ENCODE measurements at places on chromosomes 7 and 10. TPM values are rescaled to one million over a fixed set of nuclear protein-coding genes. Genes with fewer than 3 reads are reported as not detected.

FGFR2 gene
- 5.7 TPM for total RNA-seq

DNA sequence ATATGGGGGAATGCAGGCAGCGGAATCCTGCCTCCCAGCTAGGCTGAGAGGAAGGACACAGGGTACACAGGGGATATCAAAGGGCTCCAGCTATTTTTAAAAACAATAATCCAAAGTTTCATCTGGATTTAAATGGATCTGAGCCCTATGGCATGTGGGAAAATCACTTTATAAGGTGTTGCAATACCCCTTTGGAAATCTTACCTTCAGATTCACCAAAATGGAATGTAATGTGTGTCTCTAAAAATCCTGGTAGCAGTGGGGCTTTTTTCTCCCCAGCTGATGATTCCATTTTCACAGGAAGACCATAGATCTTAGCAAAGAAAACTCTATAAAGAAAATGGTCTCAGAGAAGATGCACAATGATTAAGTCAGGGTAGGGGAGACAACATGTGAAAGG is 722.2 kb downstream of the PARD3 start:
- H3K4me1 ChIP-seq: no peaks in the 10 kb centered on the region
- no peak overlapping the region for H3K4me3 ChIP-seq
- no peaks in the 10 kb centered on the region for H3K36me3 ChIP-seq
- no peak for DNase-seq
- H3K27ac ChIP-seq: no peak overlapping the region

GRCh38 chr10:93342366-93342765 is 139.8 kb downstream of the MYOF start:
- H3K27me3 ChIP-seq: no peaks in the 10 kb centered on the region
- peaks cover 58% of the 10 kb centered on the region for H3K36me3 ChIP-seq
- no peak overlapping the region for H3K27ac ChIP-seq

- H3K27ac ChIP-seq: no peak overlapping the region
- DNase-seq: no peak
- no peaks in the 10 kb centered on the region for H3K4me1 ChIP-seq
- no peak overlapping the region for H3K4me3 ChIP-seq
- H3K27me3 ChIP-seq: no peaks in the 10 kb centered on the region
Observed at GRCh38 chr10:96664563-96664962, 55.8 kb downstream of the PIK3AP1 start.

TMEM184A gene
- 9.2 TPM for total RNA-seq

- H3K27me3 ChIP-seq: no peaks in the 10 kb centered on the region
- H3K36me3 ChIP-seq: peaks cover 5% of the 10 kb centered on the region
- H3K4me1 ChIP-seq: peaks cover 39% of the 10 kb centered on the region
- no peak overlapping the region for H3K4me3 ChIP-seq
Observed at GRCh38 chr10:68049289-68050078, 25.6 kb downstream of the HERC4 start.

ZNF438 gene
- total RNA-seq: 2.0 TPM

SCART1 gene
- 0.57 TPM for total RNA-seq

DNA sequence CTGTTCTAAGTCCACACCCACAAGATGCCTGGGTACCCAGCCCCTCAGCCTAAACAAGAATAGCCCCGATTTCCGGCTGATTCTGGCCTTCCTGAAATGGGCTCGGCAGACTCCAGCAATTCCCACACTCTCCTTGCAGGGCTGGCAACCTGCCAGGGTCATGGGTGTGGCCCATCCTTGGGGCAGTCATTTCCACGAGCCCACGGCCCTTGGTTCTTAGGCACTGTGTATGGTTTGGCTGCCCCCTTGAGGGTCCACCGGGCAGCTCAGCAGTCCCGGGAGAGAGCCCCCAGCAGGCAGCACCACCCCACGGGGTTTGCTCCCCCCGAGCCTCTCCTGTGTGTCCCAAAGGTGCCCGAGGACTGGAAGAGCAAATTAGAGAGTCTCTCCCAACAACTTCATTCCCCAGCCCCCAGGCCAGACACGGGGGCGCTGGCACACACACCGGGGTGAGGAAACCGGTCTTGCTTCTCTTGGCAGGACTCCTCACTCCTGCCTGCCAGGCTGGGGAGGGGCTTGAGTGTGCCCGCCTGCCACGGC is 142.2 kb downstream of the EMX2 start:
- H3K4me3 ChIP-seq: no peak overlapping the region
- no peak for DNase-seq
- H3K4me1 ChIP-seq: no peaks in the 10 kb centered on the region
- no peak overlapping the region for H3K27ac ChIP-seq
- peaks cover 6% of the 10 kb centered on the region for H3K27me3 ChIP-seq

DNA sequence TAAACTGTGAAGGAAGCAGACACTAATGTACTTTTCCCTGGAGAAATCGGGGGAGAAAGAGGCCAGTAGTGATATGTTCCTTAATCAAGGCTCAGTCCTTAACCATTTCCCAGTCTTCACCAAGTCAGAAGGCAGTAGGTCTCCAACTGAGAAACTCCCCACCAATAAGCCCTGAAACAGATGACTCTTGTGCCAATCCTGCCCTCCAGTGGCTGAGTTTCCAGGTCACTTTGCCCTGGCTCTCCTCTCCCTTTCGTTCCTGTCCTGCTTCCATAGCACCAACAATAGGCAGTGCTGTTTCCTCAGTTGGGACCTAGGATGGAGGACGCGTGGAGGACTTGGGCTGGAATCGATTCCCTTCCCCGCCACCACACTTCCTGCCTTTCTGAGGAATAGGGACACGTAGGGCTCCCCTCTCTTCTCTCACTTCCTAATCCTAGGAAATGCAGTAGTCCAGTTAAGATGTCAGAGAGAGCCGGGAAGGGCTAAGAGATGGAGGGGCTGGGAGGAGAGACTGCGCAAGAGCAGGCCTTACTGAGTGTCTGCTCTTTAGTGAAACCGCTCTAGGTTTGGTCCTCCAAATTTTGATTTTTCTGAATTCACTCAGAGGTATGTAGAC is 23.4 kb downstream of the ATOH7 start:
- H3K4me1 ChIP-seq: no peaks in the 10 kb centered on the region
- DNase-seq: no peak
- no peaks in the 10 kb centered on the region for H3K36me3 ChIP-seq

CLRN3 gene
- not detected for total RNA-seq

DNA sequence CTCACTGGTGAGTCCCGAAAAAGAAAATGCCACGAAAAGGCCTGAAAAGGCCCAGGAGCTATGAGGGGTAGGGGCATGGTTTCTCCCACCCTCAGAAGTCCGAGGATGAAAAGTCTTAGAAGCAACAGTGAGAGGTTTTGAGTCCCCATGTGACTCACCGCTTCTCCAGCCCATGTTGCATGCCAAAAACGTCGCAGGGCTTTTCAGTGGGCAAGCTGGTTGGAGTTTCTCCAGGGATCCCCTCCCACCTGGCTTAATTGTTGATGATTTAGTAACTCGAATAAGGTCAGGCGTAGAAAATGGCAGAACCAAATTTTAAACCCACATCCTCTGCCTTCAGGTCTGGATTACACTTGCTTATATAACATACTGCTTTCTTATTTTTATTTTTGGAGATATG is 96.3 kb upstream of the ARMC3 start:
- H3K27ac ChIP-seq: no peak overlapping the region
- H3K36me3 ChIP-seq: no peaks in the 10 kb centered on the region
- no peaks in the 10 kb centered on the region for H3K4me1 ChIP-seq
- no peaks in the 10 kb centered on the region for H3K27me3 ChIP-seq

GRCh38 chr10:96918214-96919002 is 86.3 kb downstream of the LCOR start:
- no peaks in the 10 kb centered on the region for H3K36me3 ChIP-seq
- no peak overlapping the region for H3K27ac ChIP-seq
- no peak for DNase-seq
- no peaks in the 10 kb centered on the region for H3K4me1 ChIP-seq

DNA sequence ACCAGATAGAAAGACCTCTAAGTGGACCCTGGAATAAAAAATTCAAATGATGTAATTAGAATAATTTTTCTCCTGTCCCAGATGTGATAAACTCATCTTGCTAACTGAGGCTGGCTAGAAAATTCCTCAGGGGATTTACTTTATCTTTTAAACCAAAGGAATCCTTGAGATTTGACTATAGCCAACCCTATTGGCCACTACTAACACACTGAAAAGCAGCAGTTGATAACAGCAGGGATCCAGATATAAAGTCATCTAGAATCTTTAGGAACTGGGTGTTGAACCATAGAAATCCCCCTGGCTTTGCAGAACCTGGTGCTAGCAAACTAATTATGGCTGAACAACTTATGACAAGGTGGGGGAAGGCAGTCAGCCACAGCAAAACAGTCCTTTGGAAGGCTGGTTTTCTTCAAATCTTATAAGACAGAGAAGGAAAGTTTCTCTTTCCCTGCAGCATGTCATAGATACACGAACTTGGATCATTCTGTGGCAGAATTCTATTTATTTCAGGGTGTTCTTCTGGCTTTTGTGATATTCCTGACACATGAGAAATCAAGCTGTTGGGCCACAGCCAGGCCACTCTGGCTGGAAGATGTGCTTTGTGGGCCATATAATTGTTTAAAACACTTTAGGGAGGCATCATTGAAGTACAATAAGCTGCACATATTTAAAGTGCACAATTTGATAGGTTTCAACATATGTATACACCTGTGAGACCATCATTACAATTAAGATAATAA is 643.6 kb downstream of the SORCS3 start:
- no peak for DNase-seq
- no peaks in the 10 kb centered on the region for H3K27me3 ChIP-seq
- no peak overlapping the region for H3K4me3 ChIP-seq
- H3K36me3 ChIP-seq: no peaks in the 10 kb centered on the region
- no peaks in the 10 kb centered on the region for H3K4me1 ChIP-seq
- H3K27ac ChIP-seq: no peak overlapping the region

DNA sequence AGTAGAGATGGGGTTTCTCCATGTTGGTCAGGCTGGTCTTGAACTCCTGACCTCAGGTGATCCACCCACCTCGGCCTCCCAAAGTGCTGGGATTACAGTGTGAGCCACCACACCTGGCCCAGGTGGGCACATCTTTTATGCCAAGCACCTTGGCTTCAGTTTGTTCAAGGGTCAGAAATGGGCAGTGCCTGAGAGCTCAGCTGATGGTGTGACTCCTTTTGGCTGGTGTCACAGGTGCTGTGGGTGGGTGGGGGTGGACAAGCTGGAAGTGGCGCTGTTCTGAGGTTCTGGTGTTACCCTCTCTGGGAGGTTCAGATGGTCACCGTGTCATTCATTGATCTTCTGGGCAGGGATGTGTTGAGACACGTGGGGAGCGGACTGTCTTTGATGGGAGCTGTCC is 11.5 kb downstream of the ADCY1 start:
- peaks cover 4% of the 10 kb centered on the region for H3K27me3 ChIP-seq
- no peaks in the 10 kb centered on the region for H3K36me3 ChIP-seq
- H3K4me1 ChIP-seq: no peaks in the 10 kb centered on the region
- DNase-seq: no peak
- H3K27ac ChIP-seq: no peak overlapping the region

GRCh38 chr7:137110091-137110509 is 233.4 kb downstream of the PTN start:
- H3K27me3 ChIP-seq: no peaks in the 10 kb centered on the region
- no peak for DNase-seq
- no peaks in the 10 kb centered on the region for H3K36me3 ChIP-seq
- H3K4me1 ChIP-seq: no peaks in the 10 kb centered on the region

GRCh38 chr10:100741378-100742075 is 3.9 kb upstream of the PAX2 start:
- H3K27me3 ChIP-seq: no peaks in the 10 kb centered on the region
- DNase-seq: no peak
- peak overlapping the region; percentile 99 for H3K27ac ChIP-seq
- peaks cover 40% of the 10 kb centered on the region for H3K4me1 ChIP-seq
- H3K4me3 ChIP-seq: peak overlapping the region; percentile 31
- H3K36me3 ChIP-seq: no peaks in the 10 kb centered on the region

DNA sequence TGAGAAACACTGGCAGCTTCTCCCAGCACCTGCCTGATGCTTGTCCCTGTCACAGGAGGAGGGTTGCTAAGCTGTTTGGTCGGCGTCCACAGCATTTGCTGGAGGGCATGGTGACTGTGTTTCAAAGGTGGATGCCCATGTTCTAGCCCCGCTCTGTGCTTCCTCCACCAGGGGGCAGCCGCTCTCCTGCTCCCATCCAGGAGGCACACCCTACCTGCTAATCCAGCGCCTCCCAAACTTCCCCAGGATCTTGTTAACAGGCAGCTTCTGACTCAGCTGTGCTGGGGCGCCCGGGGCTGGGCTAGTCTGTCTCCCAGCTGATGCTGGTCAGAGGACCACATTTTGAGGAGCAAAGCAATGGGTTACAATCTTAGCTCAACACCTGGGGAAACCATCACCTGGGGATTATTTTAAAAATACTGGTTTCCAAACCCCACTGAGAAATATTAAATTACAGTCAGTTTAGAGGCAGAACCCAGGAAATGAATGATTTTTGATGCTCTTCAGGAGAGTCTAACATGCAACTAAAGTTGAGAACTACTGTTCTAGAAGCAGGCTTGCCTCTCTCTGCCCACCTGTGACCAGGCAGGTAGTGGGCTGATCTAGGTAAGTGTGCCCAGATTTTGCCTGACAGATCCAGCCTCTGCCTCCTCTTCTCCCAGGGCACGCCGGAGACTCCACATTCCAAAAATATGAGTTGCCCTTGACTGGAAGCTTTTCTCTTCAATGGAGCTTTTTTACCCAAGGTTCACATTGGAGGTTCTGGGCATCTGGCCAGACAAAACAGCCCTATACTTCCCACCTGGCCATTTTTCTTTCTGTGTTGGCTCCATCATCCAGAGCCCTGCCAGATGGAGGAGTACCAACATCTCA is 92.7 kb upstream of the GPR26 start:
- H3K27me3 ChIP-seq: peaks cover 18% of the 10 kb centered on the region
- H3K4me3 ChIP-seq: no peak overlapping the region
- DNase-seq: peak; percentile 42
- no peaks in the 10 kb centered on the region for H3K36me3 ChIP-seq
- H3K27ac ChIP-seq: no peak overlapping the region

DNA sequence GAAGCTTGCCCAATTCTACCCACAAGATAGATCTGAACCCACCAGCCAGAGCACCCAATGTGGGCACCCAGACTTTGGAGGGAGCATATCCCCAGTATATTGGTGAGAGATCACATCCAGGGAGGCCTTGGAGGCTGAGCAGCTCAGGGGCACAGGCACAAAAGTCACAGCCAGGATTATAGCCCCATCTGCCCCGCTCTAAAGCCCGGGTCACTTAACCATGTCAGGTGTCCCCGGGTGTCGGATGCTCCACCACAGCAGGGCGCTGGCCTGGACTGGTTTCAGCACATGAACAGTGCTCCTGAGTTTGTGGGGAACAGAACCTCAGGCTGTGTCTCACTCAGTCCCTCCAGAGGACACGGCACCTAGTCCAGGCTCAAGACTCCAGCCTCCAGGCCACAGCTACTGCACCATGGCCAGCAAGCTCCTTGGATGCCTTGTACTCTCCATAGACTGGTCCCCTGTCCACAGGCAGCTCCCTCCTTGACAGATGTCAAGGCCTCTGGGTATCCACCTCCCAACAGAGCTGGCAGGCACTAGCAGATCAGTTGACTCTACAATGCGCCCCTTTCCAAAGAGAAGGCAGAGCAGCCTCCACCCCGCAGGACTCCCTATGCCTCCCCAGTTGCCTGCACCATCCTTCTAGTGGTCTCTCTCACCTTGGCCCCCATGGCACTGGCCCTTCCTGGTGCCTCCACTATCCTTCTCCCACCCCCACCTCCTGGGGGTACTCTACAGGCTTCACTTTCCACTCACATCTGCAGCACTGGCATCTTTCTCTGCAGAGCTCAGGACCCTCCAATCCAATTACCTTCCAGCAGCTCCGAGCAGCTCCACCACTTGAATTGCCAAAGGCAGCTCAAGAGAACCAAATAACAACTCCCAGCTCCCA is 306.0 kb downstream of the GRID1 start:
- H3K4me3 ChIP-seq: no peak overlapping the region
- H3K4me1 ChIP-seq: no peaks in the 10 kb centered on the region
- no peaks in the 10 kb centered on the region for H3K36me3 ChIP-seq
- no peak for DNase-seq
- H3K27me3 ChIP-seq: peaks cover 7% of the 10 kb centered on the region
- H3K27ac ChIP-seq: no peak overlapping the region

GRCh38 chr10:79232864-79233263 is 114.4 kb upstream of the PPIF start:
- no peak for DNase-seq
- no peak overlapping the region for H3K27ac ChIP-seq
- no peaks in the 10 kb centered on the region for H3K27me3 ChIP-seq
- H3K4me3 ChIP-seq: no peak overlapping the region
- no peaks in the 10 kb centered on the region for H3K36me3 ChIP-seq

Data from Panc1 (cell line).